ENCODE measurements at places on chromosomes 3 and 15. TPM values are rescaled to one million over a fixed set of nuclear protein-coding genes. Genes with fewer than 3 reads are reported as not detected.

- DNase-seq, result no peak
Observed at GRCh38 chr3:27559835-27560234, 75.7 kb upstream of the SLC4A7 start.

The SENP5 gene
- total RNA-seq, result 25.0 TPM

DNA sequence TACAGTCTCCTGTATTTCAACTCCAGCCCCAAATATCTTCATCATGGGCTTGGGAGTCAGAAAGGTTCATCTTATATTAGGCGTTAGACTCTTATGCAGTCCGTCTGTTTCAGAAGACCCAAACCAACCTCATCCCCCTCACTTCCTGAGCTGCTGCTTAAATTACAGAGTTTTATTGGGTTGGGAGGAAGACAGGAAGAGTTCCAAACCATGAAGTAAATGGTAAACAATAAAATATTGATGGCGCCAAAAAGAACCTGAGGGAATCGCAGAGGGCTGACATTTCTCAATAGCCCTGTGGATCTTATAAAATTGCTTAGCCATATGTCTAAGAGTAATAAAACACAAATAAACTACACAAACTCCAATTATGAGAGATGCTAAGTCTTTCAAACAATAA, 116.9 kb upstream of the C3orf80 start:
- no peak for DNase-seq

The ACKR4 gene
- not detected for total RNA-seq

DNA sequence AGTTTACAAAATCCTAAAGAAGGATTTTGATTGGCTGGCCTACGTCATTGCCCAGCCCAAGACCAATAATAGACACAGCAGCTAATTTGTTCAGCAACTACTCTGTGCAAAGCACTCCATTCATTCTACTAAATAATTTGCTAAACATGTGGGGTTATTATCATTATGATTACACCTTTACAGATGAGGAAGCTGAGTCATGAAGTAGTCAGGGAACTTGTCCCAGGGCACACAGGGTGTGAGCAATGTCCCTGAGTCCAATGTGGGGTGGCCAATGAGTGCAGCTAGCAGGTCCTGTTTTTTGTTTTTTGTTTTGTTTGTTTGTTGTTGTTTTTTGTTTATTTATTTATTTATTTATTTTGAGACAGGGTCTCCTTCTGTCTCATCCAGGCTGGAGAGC, 183.6 kb downstream of the ABHD5 start:
- no peak for DNase-seq

The CCR9 gene
- not detected for total RNA-seq

GRCh38 chr3:134055661-134056060, 25.9 kb upstream of the SLCO2A1 start:
- no peak for DNase-seq

DNA sequence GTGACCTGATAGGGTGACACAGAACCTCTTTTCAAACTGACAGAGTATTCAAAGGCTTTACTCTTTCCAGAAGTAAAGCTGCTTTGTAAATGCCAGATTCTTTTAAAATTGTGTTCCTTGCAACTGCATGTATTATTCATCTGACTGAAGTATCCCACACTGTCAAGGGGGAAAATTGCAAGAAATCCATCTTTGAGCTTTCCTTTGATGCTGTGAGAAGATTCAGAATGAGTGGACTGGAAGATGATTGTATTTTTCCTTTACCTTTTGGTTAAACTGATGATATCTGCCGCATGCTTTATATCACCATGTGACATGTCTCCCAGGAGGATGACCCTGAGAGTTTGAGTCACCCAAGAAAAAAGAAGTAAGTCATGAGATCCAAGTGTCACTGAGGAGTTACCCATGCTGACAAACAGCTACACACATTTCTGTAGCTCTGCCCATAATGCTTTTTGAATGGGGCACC, 250.8 kb upstream of the CBLB start:
- no peak for DNase-seq

GRCh38 chr15:56890038-56890437, 28.4 kb upstream of the TCF12 start:
- DNase-seq, result no peak

The OR5H2 gene
- total RNA-seq, result not detected

GRCh38 chr3:181457756-181458155, 254.0 kb upstream of the SOX2 start:
- DNase-seq, result no peak

DNA sequence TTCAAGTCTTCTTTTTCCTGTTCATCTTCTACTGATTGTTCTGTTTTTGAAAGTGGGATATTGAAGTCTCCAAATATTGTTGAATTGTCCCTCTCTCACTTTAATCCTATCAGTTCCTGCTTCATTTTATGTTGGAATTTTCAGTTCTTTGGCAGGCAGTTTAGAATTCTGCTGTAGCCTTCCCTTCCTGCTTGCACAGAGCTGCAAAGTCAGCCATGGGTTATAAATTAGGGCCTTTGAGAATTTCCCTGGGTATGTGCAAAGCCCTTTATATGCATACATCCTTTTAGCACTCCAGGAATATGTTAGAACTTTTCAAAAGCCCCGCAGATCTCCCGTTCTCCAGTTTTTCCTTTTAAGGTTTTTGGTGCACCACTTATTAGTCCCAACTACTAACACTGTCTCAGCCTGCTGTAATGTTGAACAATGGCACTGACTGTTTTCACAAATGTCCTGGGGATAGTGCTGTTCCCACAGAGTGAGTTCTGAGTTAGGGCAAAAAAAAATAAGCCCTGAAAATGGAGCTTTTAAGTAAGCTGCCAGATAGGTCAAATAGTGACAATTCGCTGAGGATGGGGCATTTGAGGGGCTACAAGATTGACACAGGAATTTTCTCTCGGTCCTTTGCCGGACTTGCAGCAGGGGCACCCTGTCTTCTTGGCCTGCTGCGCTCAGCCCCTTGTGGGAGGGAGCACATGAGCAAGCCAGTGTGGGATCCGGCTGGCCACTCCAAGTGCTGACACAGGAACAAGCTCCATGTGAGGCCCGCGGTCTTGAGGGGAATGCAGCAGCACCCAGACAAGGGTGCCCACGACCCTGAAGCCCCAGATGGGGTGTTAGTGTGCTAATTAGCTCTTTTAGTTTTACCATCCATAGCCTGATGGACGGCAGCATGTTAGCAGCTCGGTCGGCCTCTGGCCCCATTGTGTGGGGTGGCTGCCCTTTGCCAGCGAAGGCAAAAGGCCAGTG, 96.0 kb downstream of the VPS8 start:
- DNase-seq, result peak; percentile 29

The HHATL gene
- 0.21 TPM for total RNA-seq

- DNase-seq, result no peak
Observed at GRCh38 chr15:85274315-85275050, 105.9 kb upstream of the AKAP13 start.

DNA sequence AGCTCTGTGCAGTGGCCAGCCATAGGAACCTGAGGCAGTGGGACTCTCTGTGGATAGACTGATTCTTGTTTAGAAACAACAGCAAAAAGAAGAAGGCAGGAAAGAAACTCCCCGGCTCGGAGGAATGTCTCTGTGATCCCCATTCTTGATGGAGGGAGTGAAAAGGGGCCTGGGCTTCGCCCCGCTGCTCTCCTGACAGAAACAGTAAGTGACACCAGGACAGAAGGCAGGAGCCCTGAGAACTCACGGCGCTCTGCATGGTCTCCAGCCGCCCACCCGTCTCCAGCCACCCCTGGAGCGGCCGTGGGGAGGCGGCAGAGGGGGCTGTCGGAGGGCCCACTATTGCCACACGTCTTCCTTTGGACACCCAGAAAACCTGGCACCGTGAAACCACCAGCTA, 35.7 kb upstream of the PARL start:
- DNase-seq, result no peak

- DNase-seq, result peak; percentile 42
Observed at GRCh38 chr3:42749753-42750231, 23.3 kb downstream of the CCDC13 start.

DNA sequence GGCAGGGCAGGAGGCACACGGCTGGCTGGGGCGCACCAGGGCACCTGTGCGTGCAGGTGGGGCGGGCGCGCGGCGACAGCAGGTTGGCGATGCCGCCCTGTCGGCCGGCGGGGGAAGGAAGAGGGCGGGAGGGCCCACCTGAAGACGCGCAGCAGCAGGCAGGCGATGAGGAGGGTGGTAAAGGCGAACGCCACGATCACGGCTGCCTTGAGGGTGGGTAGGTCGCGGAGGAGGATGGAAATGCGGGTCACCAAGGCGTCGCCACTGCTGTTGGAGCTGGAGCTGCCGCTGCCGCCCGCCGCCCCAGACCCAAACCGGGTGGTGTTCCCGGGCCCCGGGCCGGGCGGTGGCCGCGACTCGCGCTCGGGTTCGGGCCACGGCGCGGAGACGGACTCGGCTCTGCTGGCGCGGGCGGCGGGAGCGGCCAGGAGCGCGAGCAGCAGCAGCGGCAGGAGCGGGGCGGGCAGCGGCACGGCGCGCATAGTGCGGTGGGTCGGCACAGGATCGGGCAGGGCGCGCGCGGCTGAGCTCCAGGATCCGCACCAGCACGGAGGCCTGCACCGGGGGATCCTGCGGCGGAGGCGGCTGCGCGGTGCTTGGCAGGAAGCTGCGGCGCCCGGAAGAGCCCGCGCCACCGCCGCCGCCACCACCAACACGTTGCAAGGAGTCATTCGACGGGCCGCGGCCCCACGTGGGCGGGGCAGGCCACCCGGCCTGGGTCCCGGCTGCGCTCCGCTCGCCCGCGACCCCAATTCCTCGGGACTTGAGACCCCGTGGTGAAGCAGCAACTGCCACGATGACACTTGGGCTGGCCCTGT, at the start of gene FAM174B:
Gene FAM174B (minus strand): TSS at position 598 of the 818 bp plus-strand sequence.
- DNase-seq, result peak; percentile 71

DNA sequence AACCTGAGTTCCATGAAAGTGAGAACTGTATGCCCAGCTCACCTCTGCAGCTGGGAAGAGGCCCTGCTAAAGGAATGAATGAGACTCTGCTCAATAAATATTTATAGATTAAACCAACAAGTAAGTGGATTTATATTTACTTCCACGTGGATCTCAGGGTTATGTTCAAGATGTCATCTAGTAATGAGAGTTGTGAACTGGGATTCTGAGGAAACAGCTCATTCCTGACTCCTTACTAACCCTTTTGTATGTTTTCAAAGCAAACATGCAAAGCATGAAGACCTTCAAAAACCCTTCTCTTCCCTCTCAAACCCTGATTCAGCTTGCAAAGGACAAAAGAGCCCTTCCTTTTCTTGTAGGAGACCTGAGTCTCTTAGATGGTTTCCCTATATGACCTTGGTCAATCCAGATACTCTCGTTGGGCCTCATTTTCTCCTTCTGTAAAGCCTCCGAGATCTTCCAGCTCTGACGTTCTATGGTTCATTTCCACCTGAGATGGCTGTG, 53.4 kb downstream of the LSM3 start:
- no peak for DNase-seq

DNA sequence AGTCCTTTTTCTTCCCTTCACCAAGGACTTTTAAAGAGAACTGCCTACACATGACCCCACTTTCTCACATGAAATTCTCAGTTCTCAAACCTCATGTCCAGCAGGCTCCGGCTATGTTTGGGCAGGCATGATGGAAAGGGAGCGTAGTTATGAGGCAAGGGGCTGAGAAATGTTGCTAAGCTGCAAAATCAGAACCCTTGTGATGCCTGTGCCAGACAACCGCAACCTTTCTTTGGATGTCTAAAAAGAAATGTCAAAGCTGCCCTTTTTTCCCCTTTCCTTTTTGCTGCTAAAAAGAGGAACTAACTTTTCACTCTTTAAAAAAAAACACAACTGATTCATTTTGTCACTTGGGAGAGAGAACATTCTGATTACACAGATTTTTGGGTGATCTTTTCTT, 19.2 kb downstream of the GNB4 start:
- DNase-seq, result no peak

The FOXB1 gene
- 10.8 TPM for total RNA-seq

DNA sequence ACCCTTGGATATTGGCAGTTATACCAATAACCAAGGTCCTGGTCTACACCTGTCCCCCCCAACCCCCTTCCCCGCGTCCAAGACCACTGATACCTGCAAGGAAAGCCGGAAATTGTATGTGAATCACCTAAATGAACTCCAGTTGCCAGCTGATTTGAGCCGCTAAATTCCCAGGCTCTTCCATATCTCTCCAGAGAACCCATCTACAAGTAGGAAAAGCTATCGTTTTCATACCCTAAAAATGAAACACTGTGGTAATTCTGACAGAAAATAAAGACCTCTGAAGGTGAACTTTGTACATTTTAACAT, 114.2 kb upstream of the ICE2 start:
- DNase-seq, result no peak

DNA sequence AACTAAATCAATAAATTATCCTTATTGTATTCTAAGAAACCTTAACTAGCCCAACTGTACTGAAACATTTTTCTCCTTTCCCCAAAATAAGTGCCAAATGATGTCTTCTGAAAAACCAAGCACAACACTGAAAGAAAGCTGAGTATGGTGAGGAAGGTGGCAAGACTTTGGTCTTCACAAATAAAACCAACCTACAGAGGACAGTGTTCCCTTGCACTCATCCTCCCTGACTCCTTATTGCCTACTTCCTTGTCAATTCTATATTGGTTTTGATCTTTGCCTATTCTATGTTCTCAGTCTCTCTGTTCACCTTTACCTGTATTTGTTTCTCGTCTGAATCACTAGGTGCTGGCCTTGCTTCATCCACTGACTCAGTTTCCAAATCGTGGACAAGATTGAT, 490.1 kb upstream of the ZNF385D start:
- DNase-seq, result no peak

The STRIT1 gene
- 0.33 TPM for total RNA-seq

DNA sequence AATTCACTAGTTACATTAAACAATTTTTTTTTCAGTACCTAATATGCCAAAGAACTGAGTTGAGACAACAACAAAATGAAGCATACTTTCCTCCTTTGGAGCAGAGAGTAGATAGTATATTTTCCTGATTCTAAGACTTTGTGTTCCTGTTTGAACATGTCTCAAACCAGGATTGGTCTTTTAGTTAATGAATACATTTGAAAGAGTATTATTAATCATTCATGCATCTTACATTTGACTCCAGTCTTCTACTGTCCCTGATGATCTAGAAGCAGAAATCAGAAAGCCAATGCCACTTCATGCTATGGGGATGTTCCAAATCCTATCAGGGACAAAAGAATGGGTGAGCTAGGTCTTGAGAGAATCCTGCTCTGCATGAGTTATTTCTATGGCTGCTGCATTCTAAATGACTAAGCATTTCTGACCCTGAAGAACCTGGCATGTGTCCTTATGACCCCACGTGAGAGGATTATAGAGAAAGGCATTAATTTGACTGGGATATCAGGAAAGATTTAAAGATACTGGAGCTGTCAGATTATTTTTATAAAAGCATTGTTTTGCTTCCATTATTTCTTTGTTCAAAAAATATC, 32.9 kb upstream of the MBNL1 start:
- no peak for DNase-seq

- no peak for DNase-seq
Observed at GRCh38 chr15:52749258-52749657, 40.9 kb downstream of the ONECUT1 start.

The SLC12A1 gene
- 0.39 TPM for total RNA-seq

GRCh38 chr15:99149366-99149765, 44.5 kb downstream of the SYNM start:
- DNase-seq, result no peak

- DNase-seq, result no peak
Observed at GRCh38 chr3:171088496-171088895, 62.0 kb upstream of the SLC2A2 start.
